Muscle of leg (tissue), 16 donors: ENCODE measurements at places on chromosomes 16 and 17. TPM values are rescaled to one million over a fixed set of nuclear protein-coding genes. Genes with fewer than 3 reads are reported as not detected.

DNA sequence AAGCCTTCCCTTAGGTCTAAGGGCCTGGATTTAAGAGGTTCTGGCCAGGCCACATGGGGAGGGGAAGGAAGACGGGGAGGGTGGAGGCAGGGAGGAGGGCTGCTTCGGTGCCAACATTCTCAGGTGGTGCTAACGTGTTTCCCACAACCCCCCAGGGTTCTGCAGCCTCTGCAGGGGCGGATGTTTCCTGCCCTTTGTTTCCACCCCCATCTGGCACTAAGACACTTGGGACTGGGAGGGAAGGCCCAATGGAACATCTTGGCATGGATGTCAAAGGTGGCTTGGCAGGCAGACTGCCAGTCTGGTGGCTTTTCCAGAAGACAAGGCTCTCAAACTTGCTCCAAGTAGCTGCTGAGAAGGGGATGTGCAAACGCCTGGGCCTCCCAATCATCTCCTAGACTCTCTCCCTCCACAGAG, 12.7 kb downstream of the HIC1 start:
- DNase-seq = peak; percentile 60

The STAC2 gene
- total RNA-seq = 0.04 TPM

The TP53TG3F gene
- total RNA-seq = not detected

- DNase-seq = no peak
Observed at GRCh38 chr16:84559311-84559932, 55.0 kb upstream of the MEAK7 start.

DNA sequence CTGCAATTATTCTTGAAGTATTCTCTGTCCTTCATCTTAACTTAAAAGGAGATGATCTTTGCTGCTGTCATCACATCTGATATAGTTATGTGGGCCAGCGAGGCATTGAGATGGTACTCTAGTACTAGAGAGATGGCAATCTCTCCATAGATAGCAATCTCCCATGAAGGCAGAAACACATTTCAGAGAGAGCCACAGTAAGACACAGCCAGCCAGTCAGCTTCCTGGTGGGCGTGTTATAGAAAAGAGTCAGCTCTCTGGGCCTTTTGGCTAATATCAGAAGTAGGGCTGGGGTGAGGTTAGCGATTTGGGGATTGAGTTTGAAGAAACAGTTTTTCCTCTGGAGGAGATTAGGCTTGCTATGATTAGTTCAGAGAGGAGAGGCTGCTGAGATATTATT, 22.6 kb upstream of the EFCAB13 start:
- no peak for DNase-seq

GRCh38 chr17:9968881-9969280, 63.8 kb upstream of the RCVRN start:
- DNase-seq = no peak

GRCh38 chr17:15319452-15320010, 21.9 kb downstream of the TEKT3 start:
- no peak for DNase-seq

GRCh38 chr17:6328279-6328678, 106.6 kb downstream of the AIPL1 start:
- no peak for DNase-seq

GRCh38 chr16:6192532-6192931, 1094.9 kb upstream of the EEF2KMT start:
- no peak for DNase-seq

- no peak for DNase-seq
Observed at GRCh38 chr16:10824111-10824893, 5.7 kb upstream of the TVP23A start.

DNA sequence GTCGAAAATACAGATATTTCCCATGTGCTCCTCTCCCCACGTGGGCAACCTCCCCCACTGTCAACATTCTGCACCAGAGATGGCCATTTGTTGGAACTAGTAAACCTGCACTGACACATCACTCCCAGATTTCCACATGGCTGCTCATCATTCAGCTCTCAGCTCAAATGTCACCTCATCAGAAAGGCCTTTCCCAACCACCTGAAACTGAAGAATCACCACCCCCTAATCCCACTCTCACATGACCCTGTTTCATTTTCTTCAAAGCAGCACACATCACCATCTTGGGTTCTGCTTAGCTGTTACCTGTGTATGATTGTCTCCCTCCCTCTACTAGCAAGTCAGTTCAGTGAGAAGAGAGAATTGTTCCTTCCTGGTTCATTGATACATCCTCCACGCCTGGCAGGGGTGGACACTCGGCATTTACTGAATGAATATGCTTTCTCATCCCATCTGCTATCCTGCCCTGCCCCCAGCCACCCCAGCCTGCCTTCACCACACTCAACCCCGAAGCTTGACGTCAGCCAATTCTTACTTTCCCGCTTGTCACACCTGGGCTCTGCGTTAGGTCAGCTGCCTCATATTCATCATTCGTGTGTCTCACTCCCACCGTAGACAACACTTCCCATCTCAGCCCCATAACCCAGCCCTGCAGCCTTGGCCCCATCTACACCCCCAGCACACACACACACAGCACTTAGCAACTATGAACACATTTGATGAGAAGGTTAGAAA, 1.5 kb downstream of the C17orf114 start:
- DNase-seq = no peak

DNA sequence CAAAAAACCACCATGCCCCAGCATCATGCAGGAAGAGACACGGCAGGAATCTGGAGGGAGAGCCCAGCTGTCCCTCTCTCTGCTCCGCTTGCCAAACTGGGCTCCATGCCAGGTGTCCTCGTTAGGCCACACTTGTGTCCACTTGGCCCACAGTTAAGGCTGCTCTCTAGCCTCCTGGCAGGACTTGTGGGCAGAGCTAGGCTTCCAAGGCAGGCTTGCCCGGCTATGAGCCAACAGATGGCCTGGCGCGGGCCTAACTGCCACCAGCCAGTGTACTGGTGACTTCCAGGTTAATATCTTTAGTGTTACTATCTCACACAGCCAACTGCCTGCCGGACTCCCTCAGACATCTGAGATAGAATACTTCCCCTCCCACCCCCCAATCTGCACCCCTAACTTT, 10.6 kb downstream of the ATP6V0D1 start:
- peak; percentile 93 for DNase-seq

The CSH2 gene
- total RNA-seq = 8.5 TPM

GRCh38 chr17:75181608-75182318, 996 bp downstream of the SUMO2 start:
- peak; percentile 33 for DNase-seq

The ARHGAP27 gene
- 7.1 TPM for total RNA-seq

DNA sequence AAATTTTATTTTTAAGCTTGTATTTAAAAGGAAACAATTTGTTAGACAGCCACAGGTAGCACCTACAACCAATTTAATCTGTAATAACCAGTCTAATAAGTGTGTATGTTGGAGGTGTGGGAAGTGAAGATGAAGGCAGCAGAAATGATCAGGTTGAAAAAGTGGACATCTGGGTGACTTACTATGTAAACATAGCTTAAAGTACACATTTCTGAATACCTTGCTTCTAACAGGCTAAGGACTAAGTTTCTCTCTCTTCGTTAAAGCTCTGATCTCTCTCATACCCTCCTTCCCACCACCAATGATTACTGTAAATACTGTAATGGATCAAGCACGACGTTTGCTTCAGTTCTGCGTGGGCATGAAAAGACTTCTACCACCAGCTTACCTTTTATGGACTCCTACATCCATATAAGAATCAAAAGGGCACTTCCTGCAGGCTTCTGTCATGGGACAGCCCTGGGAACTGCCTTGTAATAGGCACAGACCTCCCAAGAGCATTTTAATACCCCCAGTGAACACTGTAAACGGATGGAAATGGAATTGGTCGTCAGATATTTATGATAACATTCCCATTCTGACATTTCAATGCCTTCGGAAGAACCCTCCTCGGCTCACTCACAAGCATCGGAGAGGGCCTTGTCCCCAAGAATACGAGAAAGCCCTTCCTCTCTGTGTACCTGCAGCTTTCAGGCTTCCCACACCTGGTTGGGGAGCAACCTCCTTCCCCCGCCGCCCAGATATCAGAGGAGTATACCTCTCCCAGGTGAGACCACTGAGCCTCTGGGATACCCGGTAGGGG, 700 bp downstream of the CCDC43 start:
- DNase-seq = no peak

DNA sequence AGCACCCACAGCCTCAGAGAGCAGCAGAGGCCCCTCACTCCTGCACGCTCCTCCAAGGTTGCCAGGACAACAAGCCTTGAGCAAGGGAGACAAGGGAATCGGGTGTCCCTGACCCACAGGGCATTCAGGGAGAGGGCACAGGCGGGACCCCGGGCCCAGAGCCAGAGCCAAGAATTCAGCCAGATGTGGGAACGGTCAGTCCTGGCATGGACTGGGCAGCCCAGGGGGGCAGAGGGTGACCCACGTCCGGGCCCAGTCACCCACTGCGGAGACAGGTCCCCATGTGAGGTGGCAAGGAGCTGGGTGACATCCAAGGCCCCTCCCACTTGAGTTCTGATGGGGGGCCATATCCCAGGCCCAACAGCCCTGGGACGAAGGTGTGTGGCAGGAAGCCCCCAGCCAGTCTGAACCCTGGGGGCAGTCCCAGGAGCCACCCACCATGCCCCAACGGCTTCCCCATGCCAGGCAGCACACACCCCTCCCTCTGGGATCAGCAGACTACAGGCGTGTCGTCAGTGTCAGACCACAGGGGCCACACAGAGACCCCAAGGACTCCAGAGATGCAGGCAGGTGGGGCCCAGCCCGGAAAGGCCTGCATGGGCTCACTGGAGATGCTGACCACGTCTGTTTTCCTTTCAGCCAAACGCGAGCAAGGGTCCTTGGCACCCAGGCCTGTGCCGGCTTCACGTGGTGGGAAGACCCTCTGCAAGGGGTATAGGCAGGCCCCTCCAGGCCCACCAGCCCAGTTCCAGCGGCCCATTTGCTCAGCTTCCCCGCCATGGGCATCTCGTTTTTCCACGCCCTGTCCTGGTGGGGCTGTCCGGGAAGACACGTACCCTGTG, 23.0 kb downstream of the USP6 start:
- no peak for DNase-seq

GRCh38 chr16:83733301-83733700, 74.5 kb upstream of the HSBP1 start:
- DNase-seq = no peak

- peak; percentile 36 for DNase-seq
Observed at GRCh38 chr17:8124350-8125153, 646 bp upstream of the HES7 start.

GRCh38 chr17:1643293-1643998, 2.1 kb downstream of the SCARF1 start:
- DNase-seq = peak; percentile 43

DNA sequence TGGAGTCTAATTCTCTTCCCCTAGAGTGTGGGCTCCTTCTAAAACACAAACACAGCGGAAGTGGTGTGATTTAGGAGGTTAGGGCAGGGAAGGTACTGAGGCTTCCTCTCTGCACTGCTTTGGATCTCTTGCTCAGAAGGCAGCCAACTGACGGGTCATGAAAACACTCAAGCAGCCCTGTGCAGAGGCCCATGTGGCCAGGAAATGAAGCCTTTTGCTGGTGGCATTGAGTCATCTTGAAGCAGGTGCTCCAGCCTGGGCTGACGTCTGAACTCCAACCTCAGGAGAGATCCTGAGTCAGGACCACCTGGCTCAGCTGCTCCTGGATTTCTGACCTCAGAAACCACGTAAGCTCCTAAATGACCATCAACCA, 72.9 kb downstream of the MRM1 start:
- DNase-seq = no peak

- DNase-seq = no peak
Observed at GRCh38 chr16:57981636-57982035, 10.7 kb upstream of the CNGB1 start.

DNA sequence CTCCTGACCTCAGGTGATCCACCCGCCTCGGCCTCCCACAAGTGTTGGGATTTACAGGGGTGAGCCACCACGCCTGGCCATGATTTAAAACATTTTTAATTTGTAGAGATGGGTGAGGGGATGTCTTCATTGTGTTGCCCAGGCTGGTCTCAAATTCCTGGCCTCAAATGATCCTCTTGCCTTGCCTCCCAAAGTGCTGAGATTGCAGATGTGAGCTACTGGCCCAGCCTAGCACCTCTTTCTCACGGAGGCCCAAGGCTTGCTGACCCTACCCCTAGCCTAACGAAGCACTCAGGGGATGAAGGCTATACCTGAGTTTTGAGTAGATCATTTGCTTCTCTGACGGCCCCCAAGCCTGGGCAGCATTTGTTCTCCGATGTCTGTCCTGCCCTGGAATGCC, 26.6 kb downstream of the UNK start:
- DNase-seq = no peak

The TSPAN10 gene
- 0.53 TPM for total RNA-seq

The HID1 gene
- 2.7 TPM for total RNA-seq

The CA5A gene
- not detected for total RNA-seq

- no peak for DNase-seq
Observed at GRCh38 chr17:48483004-48483403, 47.8 kb downstream of the HOXB1 start.

GRCh38 chr17:4939546-4939795, 375 bp downstream of the SLC25A11 start:
- DNase-seq = no peak

The TP53TG3D gene
- 0.13 TPM for total RNA-seq

- no peak for DNase-seq
Observed at GRCh38 chr17:57207396-57207795, 48.9 kb upstream of the MSI2 start.

The ITGAX gene
- total RNA-seq = 0.35 TPM

GRCh38 chr17:34511265-34511664, 68.1 kb upstream of the TMEM132E start:
- DNase-seq = no peak

DNA sequence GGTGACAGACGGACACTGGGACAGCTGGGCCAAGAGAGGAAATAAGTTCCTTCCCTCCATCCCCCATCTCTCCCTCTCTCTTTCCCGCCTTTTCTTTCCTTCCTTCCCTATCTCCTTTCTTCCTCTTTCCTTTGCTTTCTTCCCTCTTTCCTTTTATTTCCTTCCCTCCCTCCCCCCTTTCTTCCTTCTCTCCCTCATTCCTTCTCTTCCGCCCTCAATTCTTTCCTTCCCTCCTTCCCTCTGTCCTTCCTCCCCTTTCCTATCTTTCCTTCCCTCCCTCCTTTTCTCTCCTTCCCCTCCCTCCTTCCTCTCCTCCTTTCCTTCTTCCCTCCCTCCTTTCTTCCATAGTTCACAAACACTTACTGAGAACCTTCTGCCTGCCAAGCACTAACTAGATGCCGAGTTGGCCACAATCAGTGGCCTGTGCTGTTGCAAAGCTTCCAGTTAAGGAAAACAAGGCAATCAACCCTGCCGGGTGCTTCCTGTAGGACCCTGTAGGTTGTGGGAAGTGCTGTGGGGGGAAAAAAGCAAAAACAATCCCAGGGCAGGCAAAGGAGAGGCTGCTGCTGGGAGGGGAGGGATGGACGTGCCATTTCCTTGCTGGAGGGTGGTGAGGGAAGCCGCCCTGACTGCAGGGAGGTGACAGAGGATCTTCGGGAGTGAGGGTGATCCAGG, 31.7 kb downstream of the ABCC6 start:
- peak; percentile 45 for DNase-seq

DNA sequence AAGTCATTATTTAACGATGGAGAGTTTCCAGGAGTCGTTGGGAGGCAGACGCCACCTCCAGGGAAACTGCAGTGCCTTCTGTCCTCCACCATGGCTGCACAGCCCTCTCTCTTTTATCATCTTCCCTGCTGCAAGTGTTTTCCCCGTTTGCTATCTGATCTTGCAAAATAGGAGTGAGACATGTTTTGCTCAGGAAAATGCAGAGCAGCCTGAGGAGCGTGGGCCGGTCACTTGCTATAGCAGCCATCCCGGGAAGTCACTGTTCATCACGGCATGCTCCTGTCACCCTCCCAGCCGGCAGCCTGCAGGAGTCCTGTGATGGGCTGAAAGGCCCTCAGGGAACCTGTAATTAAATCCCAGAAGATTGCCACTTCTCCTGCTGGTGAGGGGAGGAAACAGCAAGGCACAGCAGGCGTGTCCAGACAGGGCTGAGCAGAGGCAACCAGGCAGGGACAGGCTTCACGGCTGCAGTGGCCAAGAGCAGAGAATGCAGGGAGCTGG, 143.1 kb downstream of the GSG1L start:
- DNase-seq = no peak
